ENCODE measurements at places on chromosomes 6 and 20.

GRCh38 chr20:4603724-4604123 is 118.0 kb upstream of the PRND start:
- no peak for DNase-seq

DNA sequence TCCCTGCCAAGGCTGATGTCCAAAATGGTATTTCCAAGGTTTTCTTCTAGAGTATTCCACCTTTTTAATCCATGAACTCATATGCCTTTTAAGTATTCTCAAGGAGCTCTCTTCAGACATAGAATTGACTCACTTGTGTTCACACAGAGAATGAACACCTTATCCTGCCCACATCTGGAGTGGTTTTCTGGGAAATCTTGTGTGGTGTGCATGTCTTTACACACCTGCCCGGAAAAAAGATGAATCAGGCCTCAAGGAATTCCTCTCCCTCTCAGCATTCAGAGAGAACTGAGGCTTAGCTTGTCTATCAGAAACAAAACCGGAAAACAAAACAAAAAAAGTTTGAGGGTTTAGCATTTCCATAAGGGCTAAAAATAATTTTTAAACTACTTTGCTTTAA is 148.8 kb downstream of the TFAP2A start:
- DNase-seq: no peak

DNA sequence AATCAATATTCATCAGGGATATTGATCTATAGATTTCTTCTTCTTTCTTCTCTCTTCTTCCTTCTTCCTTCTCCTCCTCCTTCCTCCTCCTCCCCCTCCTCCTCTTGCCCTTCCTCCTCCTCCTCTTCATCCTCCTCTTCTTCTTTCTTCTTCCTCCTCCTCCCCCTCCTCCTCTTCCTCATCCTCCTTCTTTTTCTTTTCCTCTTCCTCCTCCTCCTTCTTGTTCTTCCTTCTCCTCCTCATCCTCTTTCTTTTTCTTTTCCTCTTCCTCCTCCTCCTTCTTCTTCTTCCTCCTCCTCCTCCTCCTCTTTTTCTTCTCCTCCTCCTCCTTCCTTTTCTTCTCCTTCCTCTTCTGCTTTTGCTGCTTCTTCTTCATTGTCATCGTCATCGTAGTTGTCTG is 52.4 kb upstream of the SERINC1 start:
- no peak for DNase-seq

DNA sequence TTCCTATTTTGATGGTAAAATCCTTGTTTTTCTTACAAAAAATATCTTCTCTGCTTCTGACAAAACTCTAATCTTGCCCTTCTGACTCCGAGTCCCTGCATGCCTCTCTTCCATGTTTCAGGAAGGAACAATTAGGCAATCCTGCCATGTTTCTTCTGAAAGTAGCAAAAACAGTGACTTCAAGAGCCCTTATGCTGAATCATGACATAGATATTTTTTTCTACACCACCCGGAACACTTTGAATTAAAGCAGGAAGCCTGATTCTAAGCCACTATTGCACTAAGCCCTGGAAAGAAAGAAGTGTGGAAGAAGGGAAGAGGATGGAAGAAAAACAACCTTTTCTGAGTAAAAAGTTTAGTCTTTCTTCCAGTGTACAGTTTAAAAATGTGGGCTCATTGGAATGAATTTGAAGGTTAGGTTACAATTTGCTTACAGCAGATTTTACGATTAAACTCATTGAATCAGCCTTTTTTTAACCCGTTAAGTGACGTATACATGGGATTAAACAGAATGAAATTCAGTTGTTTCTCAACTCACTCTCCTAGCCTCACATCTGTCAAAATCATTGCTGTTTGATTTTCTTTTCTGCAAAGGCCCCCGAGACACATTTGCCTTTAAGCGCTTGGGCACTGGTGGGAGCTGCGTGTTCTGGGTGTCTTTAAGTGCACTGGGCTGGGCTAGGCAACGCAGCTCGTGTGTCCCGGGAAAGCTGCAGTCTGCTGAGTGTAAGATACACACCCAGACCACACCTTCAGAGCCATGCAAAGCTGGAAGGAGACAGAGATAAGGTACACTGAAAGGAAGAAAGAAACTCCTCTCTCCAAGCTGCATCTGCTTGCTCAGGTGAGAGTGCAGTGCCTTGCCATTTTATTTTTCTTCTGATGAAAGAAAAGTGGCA is 159.4 kb upstream of the CITED2 start:
- DNase-seq: peak; percentile 55

DNA sequence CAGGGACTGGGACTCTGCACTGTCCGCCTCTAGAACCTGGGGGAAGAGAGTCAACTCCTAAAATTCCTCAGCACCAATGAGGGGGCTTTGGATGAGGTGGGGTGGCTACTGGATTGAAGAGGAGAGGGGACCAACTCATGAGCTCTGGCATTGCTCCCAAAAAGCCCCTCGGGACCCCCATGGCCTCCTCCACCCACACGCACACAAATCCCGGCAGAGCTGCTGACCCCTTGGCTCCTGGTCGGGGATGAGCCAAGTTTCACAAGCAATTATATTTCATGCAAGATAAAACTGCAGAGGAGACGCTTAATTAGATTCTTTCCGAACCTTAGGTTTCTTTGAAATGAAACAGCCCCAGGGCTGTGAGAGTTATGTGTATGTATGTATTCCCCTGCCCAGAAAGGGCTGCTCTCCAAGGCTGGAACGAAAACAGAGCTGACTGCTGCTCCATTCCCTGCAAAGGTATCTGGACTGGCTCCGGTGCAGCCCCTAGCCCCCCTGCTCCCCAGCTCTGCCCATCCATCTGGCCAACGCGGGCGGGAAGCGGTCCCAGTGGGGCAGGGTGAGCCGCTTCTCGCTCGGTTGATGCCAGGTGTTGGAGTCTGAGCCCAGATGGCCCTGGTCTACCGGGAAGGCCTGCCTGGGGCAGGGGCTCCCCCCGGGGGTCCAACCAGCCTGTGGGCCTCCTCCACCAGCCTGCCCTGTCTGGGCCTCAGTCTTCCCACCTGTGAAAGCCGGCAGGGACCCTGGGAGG is 46.8 kb upstream of the STX16 start:
- no peak for DNase-seq

DNA sequence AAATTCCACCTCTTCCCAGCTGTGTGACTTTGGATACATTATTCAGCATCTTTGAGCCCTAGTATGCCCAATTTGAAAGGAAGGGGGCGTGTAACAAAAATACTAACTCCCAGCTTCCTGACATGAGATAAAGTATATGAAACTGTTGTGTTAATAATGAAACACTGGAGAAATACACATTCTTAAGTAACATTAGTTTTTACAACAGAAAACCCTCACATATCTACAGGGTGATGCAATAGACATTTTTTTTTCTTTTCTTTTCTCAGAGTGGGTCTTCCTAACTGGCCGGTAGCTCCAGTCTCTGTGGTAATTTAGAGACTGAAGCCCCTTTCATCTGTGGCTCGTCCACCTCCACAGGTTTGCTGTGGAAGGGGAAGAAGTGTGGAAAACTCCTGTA is 79.5 kb downstream of the CD83 start:
- DNase-seq: no peak

GRCh38 chr6:40524797-40525585 is 62.2 kb downstream of the LRFN2 start:
- no peak for DNase-seq

GRCh38 chr6:73653571-73654424 is at the start of gene SLC17A5:
TSS of gene SLC17A5 (minus strand) at chr6:73653992. CDS start at chr6:73653886, 106 bp downstream.
- peak; percentile 75 for DNase-seq

DNA sequence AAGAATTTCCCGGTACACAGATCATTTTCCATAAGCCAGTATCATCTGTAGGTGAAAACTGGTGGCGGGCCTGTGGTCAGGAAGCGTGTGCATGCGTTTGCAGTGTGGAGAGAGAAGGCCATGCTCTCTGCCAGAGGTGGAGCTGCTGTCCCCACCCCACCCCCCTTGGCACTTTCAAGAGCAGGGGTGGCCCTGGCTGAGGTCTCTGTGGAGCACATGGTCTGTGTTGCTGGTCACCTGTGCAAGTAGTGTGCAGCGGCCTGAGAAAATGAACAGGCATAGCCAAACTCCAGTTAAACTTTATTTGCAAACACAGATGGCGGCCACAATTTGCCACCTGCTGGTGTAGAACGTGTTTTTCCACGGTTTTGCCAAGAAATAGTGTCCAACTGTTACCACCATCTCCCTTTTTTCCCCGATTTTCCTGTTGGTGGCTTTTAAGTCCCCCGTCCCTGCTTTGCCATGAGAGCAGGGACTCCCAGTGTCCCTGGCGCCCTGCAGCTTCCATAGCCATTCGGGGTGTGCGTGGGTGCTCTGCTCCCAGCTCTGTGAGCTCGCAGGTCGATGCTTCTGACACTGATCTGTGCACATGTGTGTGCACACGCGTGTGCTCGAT is 2.5 kb downstream of the ADRM1 start:
- no peak for DNase-seq

GRCh38 chr6:95587989-95588388 is 10.7 kb downstream of the MANEA start:
- no peak for DNase-seq

- DNase-seq: peak; percentile 53
These were observed 185.5 kb upstream of the ECI2 start for GRCh38 chr6:4320860-4321259.

DNA sequence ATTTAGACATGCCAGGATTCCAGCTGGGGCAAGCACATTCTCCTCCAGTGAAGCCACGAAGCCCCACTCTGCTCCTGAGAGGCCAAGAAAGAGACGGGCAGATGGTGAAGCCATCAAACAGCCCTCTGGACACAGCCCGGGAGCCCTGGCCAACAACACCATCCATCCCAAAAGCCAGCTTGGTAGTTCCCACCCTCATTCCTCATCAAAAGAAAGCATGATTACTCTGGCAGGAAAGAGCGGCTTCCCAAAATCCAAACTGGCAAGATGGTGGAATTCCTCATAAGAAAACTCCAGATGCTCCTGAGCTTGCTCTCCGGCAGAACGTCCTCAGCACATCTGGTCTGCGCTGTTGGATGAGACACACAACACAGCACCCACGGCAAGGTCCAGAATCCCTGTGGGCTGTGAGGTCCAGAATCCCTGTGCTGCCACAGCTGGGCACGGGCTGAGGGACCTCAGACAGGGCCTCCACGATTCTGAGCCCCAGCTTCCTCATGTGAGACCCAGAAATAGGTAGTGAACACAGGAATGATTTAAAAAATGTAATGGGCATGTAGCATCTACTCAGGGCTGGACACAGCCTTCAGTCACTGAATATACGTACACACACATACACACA is 52.6 kb downstream of the THBS2 start:
- no peak for DNase-seq

DNA sequence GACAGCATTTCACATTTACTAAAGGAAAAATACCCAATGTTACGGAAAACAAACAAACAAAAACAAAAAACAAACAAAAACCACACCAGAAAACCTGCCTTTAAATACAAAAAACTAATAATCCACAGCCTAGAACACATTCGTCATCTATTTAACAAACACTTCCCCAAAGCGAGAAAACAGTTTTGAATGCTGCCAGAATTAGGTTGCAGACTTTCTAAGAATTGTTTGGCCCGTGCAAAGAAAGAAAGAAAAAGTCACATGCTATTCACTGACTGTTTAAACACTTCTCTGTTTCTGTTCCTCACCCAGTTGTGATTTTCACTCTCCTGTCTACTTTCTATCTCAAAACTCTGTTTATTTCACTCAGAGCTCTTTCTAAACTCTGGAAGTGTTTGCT is 52.5 kb downstream of the BCAS1 start:
- no peak for DNase-seq

- no peak for DNase-seq
These were observed 41.1 kb downstream of the EPM2A start for GRCh38 chr6:145694083-145694737.

- no peak for DNase-seq
These were observed 45.0 kb downstream of the DNAH8 start for GRCh38 chr6:38760097-38760496.

DNA sequence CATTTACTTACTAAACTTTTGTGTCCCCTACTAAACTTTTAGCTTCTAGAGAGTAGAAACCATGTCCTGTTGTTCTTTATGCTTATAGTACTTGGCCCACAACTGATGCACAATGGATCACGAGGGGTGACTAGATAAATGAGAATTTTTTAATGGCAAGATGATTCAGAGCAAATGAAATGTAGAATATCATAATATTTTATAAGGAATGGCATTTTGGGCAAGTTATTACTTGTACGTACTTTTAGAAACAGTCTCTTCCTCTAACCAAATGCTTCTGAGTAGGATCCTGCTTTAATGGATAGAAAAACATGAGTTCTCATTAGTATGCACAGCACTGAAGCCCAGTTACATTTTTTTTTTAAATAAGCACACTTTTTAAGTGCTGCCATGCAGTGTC is 336.3 kb downstream of the NRN1 start:
- no peak for DNase-seq

DNA sequence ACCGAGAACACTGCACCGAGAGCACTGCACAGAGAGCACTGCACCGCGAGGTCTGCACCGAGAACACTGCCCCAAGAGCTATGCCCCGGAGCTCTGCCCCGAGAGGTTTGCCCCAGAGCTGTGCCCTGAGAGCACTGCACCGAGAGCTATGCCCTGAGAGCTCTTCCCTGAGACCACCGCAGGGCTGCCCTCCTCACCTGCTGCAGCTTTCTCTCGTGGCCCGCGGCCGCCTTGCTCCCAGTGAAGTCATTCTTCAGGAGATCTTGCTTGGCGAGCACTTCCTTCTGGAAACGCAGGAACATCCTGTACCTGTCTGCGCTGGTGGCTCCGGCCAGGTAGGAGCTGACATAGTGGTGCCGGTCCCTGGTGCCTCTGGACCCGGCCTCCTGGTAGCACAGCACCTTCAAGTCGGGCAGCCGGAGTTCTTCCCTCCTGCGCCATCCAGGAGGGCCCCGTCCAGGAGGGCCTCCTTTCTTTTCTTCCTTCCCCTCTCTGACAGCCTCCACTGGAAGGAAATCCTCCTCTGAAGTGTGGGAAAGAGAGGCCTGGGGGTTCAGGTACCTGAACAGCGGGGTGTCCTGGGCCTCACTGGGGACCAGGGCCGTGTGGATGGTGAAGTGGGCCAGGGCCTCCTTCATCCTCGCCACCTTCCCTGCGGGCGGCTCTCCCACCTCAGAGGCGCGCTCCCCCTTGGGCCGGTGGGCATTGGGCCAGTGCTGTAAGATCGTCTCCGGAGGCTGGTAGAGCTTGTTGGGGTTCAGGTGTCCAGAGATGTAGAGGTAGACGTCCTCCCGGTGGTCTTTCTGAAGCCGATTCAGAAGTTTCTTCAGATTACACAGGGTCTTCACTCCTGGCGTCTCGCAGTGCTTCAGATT is 7.8 kb downstream of the C6orf118 start:
- no peak for DNase-seq

DNA sequence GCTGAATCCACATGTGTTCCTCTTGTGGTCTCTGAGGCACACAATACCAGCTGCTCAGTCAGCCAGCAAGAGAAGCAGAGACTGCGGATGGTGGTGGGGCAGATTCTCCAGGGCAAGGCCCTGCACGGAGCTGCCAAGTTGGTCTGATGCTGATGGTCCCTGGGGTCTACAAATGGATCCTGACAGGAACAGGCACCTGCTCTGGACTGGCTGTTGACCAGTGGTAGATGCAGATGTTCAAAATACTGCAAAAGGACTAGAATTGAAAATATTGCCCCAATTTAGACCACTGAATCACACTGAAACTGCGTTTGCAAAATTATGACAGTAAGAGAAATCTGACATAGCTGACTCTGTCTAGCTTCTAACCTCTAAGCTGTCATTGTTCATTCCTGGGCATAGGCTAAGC is 29.6 kb upstream of the TUBB2A start:
- no peak for DNase-seq

- peak; percentile 53 for DNase-seq
These were observed 388.0 kb downstream of the GJA1 start for GRCh38 chr6:121823437-121823851.

Data from astrocyte of the cerebellum (primary cell).